ENCODE measurements at places on chromosomes 12 and 14.

DNA sequence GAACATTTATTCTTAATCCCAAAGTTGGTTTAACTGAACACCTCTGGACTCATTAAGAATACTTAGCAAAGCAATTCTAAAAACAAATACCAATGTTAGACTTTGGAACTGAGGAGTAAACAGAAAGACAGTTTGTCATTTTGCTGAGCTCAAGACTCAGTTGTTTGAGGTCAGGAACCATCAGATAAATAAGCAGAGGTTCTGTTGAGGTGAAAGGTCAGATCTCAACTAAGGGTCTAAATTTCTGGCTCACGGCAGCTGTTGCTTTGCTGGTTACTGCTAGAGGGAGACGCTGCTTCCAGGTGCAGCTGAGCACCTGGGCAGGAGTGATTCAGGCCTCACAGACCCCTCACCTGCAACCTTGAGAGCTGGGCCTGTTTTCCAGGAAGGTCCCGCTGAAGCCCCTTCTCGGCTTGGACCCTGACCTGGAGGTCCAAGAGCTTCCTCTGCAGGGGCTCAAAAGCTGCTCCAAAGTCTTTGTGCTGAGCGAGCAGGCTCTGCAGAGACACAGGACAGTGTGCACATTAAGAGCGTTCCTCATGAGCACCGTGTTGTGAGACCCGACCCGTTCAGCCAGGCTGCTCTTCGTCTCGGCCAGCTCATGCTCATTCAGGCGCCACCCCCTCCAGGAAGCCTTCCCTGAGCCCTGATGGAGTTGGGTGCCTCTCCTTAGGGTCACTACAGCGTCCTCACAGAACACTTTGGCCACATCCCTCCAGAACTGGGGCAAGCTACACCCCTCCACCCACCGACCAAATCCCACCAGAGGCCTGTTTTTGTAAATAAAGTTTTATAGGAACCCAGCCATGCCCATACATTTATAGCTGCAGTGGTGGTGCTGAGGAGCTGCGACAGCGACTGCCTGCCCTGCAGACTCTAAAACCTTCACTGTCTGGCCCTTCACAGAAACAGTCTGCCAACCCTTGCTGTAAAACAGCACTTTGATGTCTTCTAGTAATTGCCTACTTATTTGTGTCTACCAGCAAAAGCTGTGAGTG lies 72.0 kb downstream of the SYNE3 start:
- no peak for DNase-seq

- DNase-seq = no peak
Observed at GRCh38 chr14:69363055-69363454, 35.0 kb downstream of the ERH start.

- no peak for DNase-seq
Observed at GRCh38 chr12:2735432-2735831, 59.3 kb upstream of the FKBP4 start.

DNA sequence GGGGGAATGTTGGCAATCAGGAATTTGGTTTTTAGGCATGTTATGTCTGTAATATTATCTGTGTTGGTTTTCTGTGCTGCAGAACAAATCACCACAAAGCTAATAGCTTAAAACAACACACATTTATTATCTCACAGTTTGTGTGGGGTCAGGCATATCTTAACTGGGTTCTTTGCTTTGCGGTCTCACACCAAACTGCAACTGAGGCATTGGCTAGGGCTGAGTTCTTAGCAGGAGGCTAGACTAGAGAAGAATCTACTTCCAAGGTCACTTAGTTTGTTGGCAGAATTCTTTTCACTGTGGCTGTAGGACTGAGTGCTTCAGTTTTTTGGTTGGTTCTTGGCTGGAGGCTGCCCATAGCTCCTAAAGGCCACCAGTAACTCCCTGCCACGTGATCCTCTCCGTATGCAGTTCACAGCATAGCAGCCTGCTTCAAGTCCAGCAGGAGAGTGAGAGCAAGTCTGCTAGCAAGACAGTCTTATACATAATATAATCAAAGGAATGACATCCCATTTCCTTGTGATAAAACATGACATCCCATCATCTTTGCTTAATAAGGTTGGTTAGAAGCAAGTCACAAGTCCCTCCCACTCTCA lies 21.6 kb downstream of the ATF1 start:
- DNase-seq = no peak

DNA sequence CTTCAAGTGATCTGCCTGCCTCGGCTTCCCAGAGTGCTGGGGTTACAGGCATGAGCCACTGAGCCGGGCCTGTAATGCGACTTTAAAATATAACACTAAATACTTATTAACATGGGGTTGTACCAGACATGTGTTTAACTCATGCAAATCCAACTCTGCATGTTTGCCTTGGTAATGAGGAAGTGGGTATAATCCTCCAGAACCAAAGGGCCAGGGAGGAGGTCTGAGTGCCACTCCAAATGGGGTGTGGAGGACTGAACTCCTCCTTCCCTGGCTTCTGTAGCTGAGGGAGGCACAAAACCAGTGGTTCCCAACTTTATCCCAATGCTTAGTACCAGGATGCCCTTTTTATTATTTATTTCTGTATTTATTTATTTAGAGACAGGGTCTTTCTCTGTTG lies 61.6 kb upstream of the MED13L start:
- DNase-seq = peak; percentile 17

GRCh38 chr12:50055831-50056638 lies 1.4 kb upstream of the ASIC1 start:
- no peak for DNase-seq

DNA sequence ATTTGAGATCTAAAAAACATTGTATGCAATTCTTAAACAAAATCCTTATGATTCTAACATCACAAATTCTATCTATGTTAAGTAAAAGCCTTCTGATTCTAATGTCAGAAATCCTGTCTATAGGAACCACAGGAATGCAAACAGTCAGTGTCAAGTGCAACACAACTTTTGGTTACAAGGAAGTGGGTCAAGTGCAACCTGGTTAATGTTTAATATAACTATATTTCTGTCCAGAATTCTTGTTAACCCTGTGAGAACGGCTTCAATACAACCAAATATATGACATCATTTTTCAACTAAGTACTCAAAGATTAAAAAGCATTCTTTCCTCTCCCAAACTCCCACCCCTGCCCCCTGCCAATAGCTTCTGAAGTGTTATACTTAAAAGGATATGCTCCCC lies 107.9 kb upstream of the PLEKHA5 start:
- no peak for DNase-seq

DNA sequence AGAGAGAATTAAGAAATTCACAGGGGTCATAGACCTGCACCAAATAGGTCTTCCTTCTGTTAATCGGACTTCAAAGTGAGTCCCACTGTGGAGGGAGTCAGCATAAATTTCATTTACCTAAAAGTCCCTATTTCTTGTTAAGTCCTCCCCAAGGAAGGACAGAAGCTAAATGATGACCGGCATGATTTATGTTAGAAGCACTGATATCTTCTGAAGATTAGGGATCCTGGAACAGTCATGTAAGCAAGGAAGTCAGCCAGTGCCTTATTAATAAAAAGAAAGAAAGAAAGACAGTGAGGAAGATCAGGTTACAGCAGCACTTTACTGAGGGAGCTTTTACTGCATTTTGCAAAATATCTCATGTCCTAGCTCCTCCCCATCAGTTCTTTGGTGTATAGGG lies 287.5 kb downstream of the FOXG1 start:
- DNase-seq = no peak

- DNase-seq = peak; percentile 29
Observed at GRCh38 chr12:94575645-94576403, 74.5 kb downstream of the TMCC3 start.

- no peak for DNase-seq
Observed at GRCh38 chr14:64929014-64929359, 13.6 kb downstream of the GPX2 start.

DNA sequence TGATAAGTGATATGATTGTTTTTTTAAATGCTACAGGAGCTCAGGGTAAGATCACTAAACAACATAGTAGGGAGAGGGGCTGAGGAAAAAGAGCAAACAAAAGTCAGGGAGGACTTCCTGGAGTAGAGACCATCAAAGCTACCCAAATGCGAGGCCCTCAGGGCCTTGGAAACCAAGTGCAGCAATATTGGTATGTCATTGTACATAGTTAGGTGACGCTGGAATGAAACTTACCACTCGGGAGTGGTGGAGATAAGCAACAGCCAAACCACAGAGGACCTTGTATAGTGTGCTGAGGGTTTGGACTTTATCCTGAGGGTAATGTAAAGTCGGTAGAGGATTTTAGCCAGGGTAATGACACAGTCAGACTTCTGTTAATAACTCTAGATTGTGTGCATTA lies 13.8 kb downstream of the KITLG start:
- no peak for DNase-seq

GRCh38 chr12:1842183-1842904 lies 22.0 kb downstream of the LRTM2 start:
- no peak for DNase-seq

GRCh38 chr12:130301559-130301958 lies 36.1 kb upstream of the PIWIL1 start:
- DNase-seq = no peak

DNA sequence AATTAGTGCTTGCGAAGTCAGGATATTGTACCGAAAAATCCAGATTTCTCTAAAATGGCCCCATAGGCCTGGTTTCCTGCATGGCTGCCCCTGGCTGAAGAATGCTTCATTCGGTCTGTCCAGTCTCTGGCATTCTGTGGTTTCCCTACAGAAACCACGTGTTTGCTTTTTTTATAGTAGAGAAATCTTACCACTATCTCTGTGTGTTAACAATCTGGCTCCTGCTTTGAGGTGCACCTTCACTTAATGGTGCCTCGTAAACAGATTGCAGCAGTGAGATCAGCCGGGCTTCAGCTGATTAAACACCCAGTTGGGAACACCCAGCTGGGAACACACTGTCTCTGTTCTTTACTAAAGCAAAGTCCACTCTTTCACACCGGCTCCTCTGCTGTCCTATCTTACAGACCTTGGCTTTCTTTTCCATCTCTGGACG lies 6.7 kb upstream of the DNAAF2 start:
- no peak for DNase-seq
